ENCODE measurements at places on chromosomes 2 and 18. TPM values are rescaled to one million over a fixed set of nuclear protein-coding genes. Genes with fewer than 3 reads are reported as not detected.

DNA sequence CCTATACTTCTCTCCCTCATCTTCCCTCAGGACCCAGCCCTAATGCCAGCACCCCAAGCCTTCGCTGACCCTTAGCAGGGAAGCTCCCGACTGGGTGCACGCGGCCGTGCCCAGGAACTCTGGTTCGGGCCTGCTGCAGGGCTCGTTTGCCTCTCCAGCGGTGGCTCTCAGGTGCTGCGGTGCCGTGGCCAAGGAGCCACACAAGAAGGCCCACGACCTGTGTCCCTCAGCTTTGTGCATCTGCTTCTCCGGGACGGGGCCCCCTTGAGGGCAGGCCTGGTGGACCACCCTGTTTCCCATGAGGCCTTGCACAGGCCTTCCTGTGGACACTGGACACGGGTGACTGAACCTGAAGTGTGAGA lies 17.7 kb downstream of the BOK start:
- no peak overlapping the region for H3K4me3 ChIP-seq
- no peak for DNase-seq
- H3K27ac ChIP-seq: no peak overlapping the region
- peaks cover 18% of the 10 kb centered on the region for H3K36me3 ChIP-seq

DNA sequence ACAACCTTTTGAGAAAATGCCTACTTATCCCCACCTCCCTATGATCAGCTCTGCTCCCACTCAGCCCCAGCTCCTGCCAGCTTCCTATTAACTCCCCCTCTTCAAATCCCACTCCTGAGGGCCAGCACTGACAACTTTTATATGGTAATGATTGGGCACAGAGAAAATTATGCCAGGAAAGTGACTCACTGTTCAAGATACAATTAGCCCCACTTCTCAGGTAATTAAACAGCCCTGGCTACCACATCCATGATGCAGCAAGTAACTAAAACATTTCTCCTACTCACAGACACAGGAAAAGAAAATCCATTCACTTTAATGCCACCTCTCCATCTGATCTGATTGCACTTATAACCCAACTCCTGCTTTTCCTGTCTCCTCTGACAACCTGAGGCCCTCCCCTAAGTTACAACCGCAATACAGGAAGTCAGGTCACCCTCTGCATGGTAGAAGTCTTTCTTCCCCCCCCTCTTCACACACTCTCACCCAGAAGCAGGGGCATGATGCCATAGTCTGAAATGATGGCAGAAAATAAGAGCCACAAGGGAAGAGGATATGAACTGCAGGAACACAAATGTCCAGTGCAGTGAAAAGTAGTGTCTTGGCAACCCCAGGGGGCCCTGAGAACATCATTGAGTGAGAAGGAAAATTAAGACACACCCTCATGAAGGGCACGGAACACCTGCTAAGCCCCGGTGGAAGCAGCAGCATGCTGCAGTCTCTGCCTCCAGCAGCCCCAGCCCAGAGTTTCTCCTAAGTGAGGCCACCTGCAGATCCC lies 54.4 kb downstream of the STK39 start:
- H3K27me3 ChIP-seq: no peaks in the 10 kb centered on the region
- no peaks in the 10 kb centered on the region for H3K4me1 ChIP-seq
- no peak overlapping the region for H3K27ac ChIP-seq
- no peaks in the 10 kb centered on the region for H3K36me3 ChIP-seq

GRCh38 chr2:233994151-233994550 lies 56.4 kb upstream of the SPP2 start:
- H3K27ac ChIP-seq: no peak overlapping the region
- no peaks in the 10 kb centered on the region for H3K27me3 ChIP-seq
- H3K36me3 ChIP-seq: no peaks in the 10 kb centered on the region

DNA sequence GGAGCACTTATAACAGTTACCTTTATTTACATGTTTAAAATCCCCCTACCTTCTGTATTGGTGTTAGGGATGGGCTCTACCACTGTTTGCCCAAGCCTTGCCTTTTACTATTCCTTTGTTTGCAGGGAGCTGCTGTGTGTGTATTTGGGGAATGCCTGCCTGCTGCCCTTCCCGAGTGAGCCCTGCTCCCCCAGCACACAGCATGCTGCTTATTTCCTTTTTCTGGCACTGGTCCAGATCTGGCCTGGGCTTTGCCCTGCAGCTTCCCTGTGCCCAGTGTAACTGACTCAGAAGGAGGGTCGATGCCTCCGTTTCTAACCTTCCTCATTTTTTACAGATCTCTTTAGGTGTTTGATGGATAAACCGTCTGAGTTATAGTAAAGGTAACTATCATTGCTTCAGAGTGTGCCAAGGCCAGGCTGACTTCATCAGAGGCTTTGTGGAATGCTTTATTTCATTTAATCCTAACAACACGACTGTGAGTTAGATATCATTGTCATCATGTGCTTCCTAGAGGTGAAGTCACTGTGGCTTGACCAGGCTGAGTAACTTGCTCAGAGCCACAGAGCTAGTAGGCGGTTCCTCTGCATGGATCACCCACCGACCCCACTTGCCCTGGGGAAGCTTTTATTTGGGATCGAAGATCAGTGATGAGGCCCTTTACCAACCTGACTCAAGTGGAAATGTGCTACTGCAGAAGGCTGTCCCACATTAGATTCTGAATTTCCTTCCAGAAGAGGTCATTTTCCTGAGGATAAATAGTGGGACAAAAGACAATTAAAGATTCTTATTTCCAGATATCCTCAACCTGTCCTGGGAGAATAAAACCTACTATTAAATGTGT lies 238.8 kb downstream of the ZNF407 start:
- no peaks in the 10 kb centered on the region for H3K27me3 ChIP-seq
- no peaks in the 10 kb centered on the region for H3K4me1 ChIP-seq
- no peak for DNase-seq
- no peaks in the 10 kb centered on the region for H3K36me3 ChIP-seq
- H3K27ac ChIP-seq: no peak overlapping the region
- no peak overlapping the region for H3K4me3 ChIP-seq

GRCh38 chr2:112255875-112256274 lies 1.0 kb upstream of the ZC3H8 start:
- DNase-seq: no peak
- H3K36me3 ChIP-seq: no peaks in the 10 kb centered on the region
- no peak overlapping the region for H3K27ac ChIP-seq
- H3K4me3 ChIP-seq: no peak overlapping the region
- H3K4me1 ChIP-seq: no peaks in the 10 kb centered on the region
- H3K27me3 ChIP-seq: no peaks in the 10 kb centered on the region

DNA sequence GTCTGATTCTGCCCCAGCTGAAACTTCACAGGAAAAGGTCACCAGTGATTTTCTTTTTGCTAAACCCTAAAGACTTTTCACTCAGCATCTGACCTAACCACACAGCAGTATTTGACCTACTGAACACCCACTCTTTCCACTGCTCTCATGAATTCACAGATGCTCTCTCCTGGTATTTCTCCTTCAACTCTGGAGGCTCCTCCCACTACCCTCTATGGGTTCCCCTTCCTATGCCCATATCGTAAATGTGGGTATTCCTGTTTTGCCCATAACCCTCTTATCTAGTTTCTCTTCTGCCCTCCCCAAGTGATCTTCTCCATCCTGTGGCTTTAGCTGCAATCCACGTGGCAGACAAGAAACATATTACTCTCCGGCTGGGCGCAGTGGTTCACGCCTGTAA lies 7.6 kb downstream of the PLEKHM3 start:
- no peak overlapping the region for H3K4me3 ChIP-seq
- no peaks in the 10 kb centered on the region for H3K27me3 ChIP-seq
- no peaks in the 10 kb centered on the region for H3K4me1 ChIP-seq

DNA sequence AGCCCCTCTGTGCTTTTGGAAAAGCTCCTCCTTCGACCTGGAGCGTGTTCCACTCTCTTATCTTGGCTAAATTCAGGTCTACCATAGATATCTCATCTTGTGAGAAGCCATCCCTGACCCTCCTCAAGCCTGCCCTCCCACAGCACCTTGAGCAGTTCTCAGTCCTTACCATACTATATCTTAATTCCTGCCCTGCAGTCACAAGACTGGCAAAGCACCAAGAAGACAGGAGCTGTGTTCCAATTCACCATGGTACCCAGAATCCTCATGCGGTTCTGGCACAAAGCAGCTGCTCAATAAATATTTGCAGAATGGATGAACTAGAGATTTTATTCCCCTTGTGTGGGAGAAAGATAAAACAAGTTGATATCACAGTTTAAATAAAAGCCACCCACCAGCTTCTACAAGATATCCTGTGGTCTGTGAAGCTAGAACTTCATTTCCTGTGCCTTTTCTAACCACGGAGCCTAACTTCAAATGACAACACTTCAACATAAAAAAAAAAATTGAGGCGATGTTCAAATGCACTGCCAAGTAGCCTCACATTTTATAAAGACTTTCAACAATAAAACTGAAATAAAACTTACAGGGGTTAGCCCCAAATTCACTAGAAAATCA lies 19.5 kb downstream of the MARCHF4 start:
- H3K27ac ChIP-seq: no peak overlapping the region
- H3K4me1 ChIP-seq: no peaks in the 10 kb centered on the region
- H3K36me3 ChIP-seq: no peaks in the 10 kb centered on the region
- H3K4me3 ChIP-seq: no peak overlapping the region
- H3K27me3 ChIP-seq: no peaks in the 10 kb centered on the region

- no peaks in the 10 kb centered on the region for H3K36me3 ChIP-seq
- no peak overlapping the region for H3K27ac ChIP-seq
- no peaks in the 10 kb centered on the region for H3K27me3 ChIP-seq
These were observed 24.5 kb downstream of the CRACDL start for GRCh38 chr2:98911376-98912154.

- no peak overlapping the region for H3K27ac ChIP-seq
- H3K27me3 ChIP-seq: no peaks in the 10 kb centered on the region
- H3K4me3 ChIP-seq: no peak overlapping the region
- H3K4me1 ChIP-seq: peaks cover 20% of the 10 kb centered on the region
- no peak for DNase-seq
- H3K36me3 ChIP-seq: no peaks in the 10 kb centered on the region
These were observed 84.2 kb upstream of the TTN start for GRCh38 chr2:178891265-178891958.

- DNase-seq: no peak
- H3K4me3 ChIP-seq: no peak overlapping the region
- H3K36me3 ChIP-seq: no peaks in the 10 kb centered on the region
- H3K27me3 ChIP-seq: no peaks in the 10 kb centered on the region
These were observed 162.1 kb downstream of the UBE2E3 start for GRCh38 chr2:181142514-181142913.

GRCh38 chr2:235850771-235851551 lies 317.2 kb downstream of the GBX2 start:
- no peak overlapping the region for H3K4me3 ChIP-seq
- no peak overlapping the region for H3K27ac ChIP-seq
- H3K36me3 ChIP-seq: no peaks in the 10 kb centered on the region
- DNase-seq: no peak
- H3K4me1 ChIP-seq: no peaks in the 10 kb centered on the region

DNA sequence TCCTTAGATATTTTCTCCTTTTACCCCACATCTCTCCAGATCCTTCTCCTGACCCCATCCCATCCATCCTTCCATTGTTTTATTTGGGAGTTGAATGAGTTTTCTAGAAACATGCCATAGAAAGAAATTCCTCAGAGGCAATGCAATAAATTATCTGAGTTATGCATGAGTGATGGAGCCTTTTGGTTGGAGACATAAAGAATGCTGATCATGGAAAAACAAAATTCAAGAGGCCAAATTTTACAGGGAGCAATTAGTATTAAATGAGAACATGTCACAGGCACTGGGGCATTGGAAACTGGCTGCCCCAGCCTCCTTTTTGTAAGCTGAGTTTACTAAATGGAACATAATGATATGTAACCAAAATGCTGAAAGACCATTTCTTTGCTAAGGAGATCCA lies 74.2 kb upstream of the LCLAT1 start:
- DNase-seq: no peak
- no peaks in the 10 kb centered on the region for H3K4me1 ChIP-seq
- H3K36me3 ChIP-seq: no peaks in the 10 kb centered on the region
- H3K27ac ChIP-seq: peak overlapping the region; percentile 84
- no peaks in the 10 kb centered on the region for H3K27me3 ChIP-seq

GRCh38 chr2:12469141-12469561 lies 247.6 kb upstream of the TRIB2 start:
- no peak overlapping the region for H3K4me3 ChIP-seq
- no peak for DNase-seq
- peaks cover 8% of the 10 kb centered on the region for H3K4me1 ChIP-seq
- H3K27ac ChIP-seq: peak overlapping the region; percentile 15
- H3K27me3 ChIP-seq: no peaks in the 10 kb centered on the region

GRCh38 chr2:8652774-8653426 lies 29.0 kb upstream of the ID2 start:
- H3K36me3 ChIP-seq: no peaks in the 10 kb centered on the region
- no peak for DNase-seq
- H3K27me3 ChIP-seq: no peaks in the 10 kb centered on the region
- no peak overlapping the region for H3K4me3 ChIP-seq
- no peaks in the 10 kb centered on the region for H3K4me1 ChIP-seq
- H3K27ac ChIP-seq: no peak overlapping the region

DNA sequence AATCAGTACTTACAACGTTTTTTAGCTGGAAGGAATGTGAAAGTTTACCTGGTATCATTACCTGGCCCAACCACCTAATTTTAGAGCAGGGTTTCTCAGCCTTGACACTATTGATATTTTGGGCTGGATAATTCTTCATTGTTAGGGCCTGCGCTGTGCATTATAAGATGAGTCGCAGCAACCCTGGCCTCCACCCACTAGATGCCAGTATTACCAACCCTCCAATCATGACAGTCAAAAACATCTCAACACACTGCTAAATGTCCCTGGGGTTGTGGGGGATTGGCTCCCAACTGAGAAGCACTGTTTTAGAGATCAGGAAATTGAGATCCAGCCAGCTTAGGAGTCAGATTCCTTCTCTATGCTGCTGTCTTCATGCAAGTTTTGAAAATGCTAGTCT lies 265.3 kb upstream of the TCF4 start:
- no peak overlapping the region for H3K27ac ChIP-seq
- no peaks in the 10 kb centered on the region for H3K36me3 ChIP-seq
- no peak overlapping the region for H3K4me3 ChIP-seq
- no peaks in the 10 kb centered on the region for H3K4me1 ChIP-seq

GRCh38 chr2:120353931-120354330 lies 8.0 kb downstream of the INHBB start:
- no peak overlapping the region for H3K4me3 ChIP-seq
- DNase-seq: no peak
- H3K36me3 ChIP-seq: no peaks in the 10 kb centered on the region
- H3K27ac ChIP-seq: no peak overlapping the region
- H3K4me1 ChIP-seq: no peaks in the 10 kb centered on the region

- no peaks in the 10 kb centered on the region for H3K27me3 ChIP-seq
- no peaks in the 10 kb centered on the region for H3K36me3 ChIP-seq
- H3K27ac ChIP-seq: no peak overlapping the region
- H3K4me3 ChIP-seq: no peak overlapping the region
- DNase-seq: no peak
These were observed 251.3 kb downstream of the PARD3B start for GRCh38 chr2:204796581-204796980.

- peak overlapping the region; percentile 60 for H3K4me3 ChIP-seq
- H3K27me3 ChIP-seq: no peaks in the 10 kb centered on the region
- peak overlapping the region; percentile 100 for H3K27ac ChIP-seq
- no peak for DNase-seq
- H3K4me1 ChIP-seq: peaks cover 48% of the 10 kb centered on the region
These were observed 19.7 kb upstream of the STPG4 start for GRCh38 chr2:47174733-47175361.

TNFRSF11A gene
- 2.7 TPM for total RNA-seq

MAP3K20 gene
- 21.3 TPM for total RNA-seq

SNORC gene
- total RNA-seq: not detected

Data from ascending aorta (tissue), 2 donors.